ENCODE measurements at places on chromosomes 1 and 21.
A peak's percentile ranks its signal among the peaks of the same experiment; 100 is the strongest.

GRCh38 chr1:20051218-20051829 lies 18.7 kb upstream of the PLA2G5 start:
- DNase-seq = no peak

- DNase-seq = no peak
Measured at GRCh38 chr21:39217356-39218081, 34.3 kb upstream of the PSMG1 start.

DNA sequence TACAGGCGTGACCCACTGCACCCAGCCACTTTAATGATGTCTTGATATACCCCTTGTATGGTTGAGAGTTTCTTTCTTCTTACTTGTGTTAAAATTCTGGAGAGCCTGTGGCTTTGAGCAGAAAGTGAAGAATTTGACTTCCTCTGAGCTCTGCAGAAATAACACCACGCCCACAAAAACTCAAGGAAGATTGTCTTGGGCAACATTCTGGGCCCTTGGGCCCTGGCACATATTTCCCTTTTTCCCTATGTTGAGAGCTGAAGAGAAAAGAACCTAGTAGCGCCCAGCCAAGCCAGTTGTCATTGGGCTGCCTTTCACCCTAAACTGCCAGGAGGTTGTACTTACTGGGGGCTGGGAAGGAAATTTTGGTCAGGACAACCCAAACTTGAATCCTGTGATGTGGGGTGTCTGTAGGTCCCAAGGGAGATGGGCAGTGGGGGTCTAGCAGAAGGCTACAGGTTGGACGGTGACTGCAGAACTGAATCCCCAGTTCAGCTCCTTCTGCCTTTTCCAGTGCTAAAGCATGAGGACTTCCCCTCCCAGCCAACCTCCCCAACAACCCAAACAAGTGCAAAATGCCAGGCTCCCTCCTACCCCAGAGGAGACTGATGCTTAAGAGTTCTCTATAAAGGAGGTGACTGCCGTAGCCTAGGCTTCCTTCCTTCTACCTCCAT lies 11.7 kb upstream of the SNAPIN start:
- DNase-seq = no peak

- no peak for DNase-seq
Measured at GRCh38 chr1:220529521-220530020, 1.6 kb downstream of the MARK1 start.

DNA sequence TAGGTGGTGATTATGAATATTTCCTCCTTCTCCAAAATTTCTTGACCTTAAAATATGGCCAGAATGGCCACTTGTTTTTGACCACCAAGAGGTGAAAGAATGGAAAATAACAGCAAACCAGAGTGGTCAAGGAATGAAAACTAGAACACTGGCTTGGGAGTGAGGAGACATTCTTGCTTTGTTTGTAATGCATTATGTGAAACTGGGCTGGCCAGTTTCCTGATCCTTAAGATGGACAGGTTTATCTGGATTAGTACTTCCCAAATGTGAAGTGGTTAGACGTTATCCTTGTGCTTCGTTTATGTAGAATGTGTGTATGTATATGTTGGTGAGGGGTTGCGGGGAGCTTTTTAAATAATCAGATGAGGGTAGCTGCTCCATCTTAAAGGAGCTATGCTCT lies 12.8 kb downstream of the PLA2G4A start:
- no peak for DNase-seq

- no peak for DNase-seq
Measured at GRCh38 chr21:35197992-35198431, 148.9 kb upstream of the RUNX1 start.

GRCh38 chr1:159015440-159015909 lies 5.8 kb downstream of the IFI16 start:
- DNase-seq = no peak

DNA sequence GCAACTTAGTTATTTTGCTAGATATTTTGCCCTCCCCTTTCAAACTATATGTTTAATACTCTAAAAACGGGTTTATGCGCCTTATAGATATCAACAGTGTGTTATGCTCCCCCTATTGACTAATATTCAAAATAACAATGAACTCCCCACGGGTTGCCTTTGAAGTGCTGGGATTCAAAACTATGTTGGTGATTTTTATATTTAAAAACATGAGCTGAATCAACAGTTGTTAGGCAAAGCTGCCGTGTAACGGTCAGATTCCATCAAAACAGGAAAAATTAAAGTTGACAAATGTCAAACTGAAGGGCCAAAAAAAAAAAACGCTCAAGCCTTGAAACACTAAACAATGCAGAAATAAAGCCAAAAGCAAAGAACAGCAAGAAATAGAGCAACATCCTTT lies 2.5 kb downstream of the TGFBR3 start:
- DNase-seq = no peak

DNA sequence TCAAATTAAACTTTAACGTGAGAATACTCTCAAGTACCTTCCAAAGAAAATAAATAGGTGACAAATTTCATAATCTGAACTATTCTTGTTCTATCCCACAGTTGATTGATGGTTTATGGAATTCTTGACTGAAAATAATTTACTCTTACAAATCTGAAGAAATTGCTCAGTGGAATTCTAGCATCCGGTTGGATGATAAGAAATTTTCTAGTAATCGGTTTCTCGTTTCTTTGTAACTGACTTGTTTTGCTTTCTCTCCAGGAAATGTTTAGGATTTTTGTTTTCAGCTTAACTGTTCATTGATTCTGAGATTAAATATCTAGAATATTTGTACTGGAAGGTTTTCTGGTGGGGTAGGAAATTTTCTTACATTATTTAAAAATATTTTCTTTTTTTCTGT lies 558.9 kb upstream of the ADAMTS5 start:
- DNase-seq = no peak

GRCh38 chr1:84037758-84038611 lies 39.1 kb upstream of the TTLL7 start:
- DNase-seq = no peak

- DNase-seq = no peak
Measured at GRCh38 chr1:94783342-94784189, 36.6 kb upstream of the SLC44A3 start.

DNA sequence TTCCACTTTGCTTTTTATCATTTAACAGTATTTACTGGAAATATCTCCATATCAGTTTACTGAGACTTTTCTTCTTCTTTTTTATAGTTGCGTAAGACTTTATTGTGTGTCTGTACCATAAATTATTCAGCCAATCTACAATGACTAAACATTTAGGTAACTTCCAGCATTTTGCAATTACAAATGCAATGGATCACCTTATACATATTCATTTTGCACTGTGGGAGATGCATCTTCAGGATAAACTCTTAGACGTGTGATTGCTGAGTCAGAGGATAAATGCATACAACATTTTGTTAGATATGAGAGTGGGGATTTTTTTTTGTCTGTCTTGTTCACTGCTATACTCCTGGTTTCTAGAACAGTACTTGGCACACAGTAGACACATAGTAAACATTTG lies 95.7 kb upstream of the GCLM start:
- no peak for DNase-seq

DNA sequence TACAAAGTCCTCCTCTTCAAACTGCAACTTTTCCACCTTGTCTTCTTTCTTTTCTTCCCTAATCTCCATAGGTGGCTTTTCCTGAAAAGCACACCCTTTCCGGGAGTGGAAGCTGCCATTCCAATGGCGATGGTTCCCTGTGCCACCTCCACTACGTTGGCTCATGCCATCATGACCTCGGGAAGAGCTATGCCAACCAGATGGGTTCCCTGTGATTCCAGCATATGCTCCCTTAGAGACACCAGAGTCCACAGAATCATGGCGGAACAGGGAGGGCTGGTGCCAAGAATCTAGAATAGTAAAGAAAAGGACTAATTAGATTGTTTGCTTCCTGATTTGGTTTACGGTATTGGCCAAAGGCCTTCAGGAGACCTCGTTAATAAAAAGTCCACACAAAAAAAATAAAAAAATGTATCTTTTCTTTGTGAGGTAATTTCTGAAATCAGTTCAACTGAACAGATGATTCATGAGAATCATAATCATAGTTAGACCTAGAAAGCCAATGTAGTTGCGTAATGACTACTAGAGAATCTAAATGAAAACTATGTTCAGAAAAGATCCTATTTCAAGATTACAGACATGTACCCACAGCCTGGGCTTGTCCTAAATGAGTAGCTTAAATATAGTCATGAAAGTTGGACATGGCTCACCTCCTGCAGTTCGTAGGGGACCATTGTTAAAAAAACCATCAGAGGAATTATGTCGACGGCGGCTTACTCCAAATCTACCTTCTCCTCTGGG lies 30.9 kb upstream of the CCDC17 start:
- no peak for DNase-seq

DNA sequence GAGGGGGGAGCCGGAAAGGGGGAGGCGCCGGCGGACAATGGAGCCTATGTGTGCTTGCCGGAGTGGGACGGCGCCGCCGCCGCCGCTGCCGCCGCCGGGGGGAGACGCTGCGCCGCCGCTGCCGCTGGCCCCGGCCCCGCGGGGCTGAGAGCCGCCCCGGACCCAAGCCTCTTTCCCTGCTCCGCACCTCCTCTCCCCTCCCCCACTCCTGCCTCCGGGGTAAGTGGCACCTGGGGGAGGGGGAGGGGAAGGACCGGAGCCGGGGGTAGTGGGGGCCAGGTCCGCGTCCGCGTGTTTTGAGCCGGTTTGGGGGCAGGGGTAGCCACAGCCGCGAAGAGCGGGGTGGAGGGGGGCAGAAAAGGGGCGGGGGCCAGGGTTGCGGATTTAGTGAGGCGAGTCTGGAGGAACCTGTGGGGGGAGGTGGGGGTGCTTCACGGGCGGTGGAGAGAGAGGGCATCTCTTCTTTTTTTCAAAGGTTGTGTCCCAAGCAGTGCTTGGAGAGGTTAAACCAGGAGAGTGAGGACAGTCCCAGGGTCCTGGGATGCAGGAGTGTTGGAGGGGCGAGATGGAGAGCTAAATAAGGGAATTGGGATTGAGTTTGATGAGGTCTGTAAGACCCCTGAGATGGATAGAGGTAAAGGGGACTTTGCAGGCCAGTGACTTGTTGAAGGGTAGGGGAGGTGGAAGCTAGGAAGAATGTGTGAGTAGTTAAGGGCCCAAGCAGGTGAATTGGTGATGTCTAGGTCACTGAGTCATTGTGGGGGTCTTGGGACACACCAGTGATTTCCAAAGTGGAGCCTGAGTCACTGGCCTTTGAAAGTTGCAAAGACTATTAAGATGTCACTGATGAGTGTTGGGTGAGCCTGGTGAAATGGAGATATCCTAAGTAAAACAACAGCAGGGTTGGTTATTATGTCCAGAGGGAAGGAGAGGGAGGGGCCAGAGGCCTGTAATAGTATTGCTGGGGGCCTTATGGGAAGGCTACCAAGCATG lies 59.1 kb downstream of the BCL9 start:
- peak; percentile 58 for DNase-seq

GRCh38 chr1:178774263-178774662 lies 49.2 kb downstream of the RALGPS2 start:
- DNase-seq = no peak

GRCh38 chr1:39326836-39327235 lies 122.3 kb downstream of the MACF1 start:
- no peak for DNase-seq

- DNase-seq = no peak
Measured at GRCh38 chr1:97090725-97091124, 369.1 kb downstream of the PTBP2 start.

DNA sequence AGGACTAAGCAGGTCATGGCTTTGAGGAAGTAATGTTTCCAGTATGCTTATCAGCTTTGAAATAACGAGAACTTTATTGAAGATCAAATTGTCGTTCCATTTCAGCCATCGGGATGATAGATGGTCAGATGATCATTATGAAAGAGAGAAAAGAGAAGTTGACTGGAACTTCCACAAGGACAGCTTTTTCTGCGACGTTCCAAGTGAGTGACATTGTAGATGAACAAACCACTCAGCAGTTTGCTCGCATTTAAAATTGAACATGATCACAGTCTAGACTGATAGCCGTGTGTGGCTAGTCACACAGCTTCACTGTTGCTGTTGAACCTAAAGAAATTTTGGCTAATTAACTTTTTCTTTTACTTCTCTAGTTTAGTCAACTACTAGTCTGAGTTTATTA lies 151.1 kb downstream of the TLR5 start:
- DNase-seq = no peak
